ENCODE measurements at places on chromosomes 3 and 15. TPM values are rescaled to one million over a fixed set of nuclear protein-coding genes. Genes with fewer than 3 reads are reported as not detected.

Gene IQCF5
- not detected for total RNA-seq

Gene ITIH1
- total RNA-seq = 2.6 TPM

DNA sequence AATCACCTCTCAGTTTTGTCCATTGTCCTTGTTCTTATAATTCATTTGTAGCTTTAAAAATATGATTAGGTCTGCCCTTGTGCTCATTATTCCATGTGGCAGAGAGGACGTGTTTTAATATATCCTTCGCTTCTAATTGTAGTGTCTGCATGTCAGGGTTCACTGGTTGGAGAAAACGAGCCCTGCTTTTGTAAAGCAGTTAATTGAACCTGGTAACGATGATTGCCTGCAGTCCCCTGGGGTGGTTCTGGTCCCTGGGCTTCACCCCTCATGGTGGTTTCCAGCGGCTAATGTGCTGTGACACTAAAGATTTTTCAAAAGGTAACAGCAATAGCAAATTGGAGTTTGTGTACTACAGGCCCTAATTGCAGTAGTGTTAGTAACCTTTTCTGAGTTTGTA lies 299.6 kb downstream of the CACNA2D3 start:
- no peak for DNase-seq

GRCh38 chr3:62226601-62227339 lies 146.6 kb downstream of the FEZF2 start:
- no peak for DNase-seq
